ENCODE measurements at places on chromosomes 7 and 10. TPM values are rescaled to one million over a fixed set of nuclear protein-coding genes. Genes with fewer than 3 reads are reported as not detected.

- no peak overlapping the region for H3K27ac ChIP-seq
- H3K36me3 ChIP-seq: peaks cover 10% of the 10 kb centered on the region
- H3K4me3 ChIP-seq: no peak overlapping the region
- peaks cover 16% of the 10 kb centered on the region for H3K4me1 ChIP-seq
- no peak for DNase-seq
Measured at GRCh38 chr7:55502858-55503440, 69.4 kb downstream of the VOPP1 start.

DNA sequence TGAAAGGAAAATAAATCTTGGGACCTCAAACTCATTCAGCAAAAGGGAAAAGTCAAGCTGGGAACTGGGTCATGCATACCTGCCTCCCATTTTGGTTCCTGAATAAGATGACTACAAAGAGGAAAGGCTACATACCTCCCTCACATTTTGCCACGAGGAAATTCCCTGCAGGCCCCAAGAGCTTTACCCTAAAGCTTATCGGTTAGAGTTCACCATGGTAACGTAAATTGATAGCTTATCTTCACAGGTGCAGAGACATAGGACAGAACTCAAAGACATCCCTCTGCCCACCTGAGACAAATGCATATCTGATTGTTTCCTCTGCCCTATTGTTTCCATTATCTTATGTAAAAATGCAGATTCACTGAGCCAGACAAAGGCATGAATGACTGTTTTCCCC is 31.5 kb upstream of the GRB10 start:
- no peak for DNase-seq
- H3K27ac ChIP-seq: no peak overlapping the region
- H3K36me3 ChIP-seq: no peaks in the 10 kb centered on the region
- H3K4me3 ChIP-seq: no peak overlapping the region

DNA sequence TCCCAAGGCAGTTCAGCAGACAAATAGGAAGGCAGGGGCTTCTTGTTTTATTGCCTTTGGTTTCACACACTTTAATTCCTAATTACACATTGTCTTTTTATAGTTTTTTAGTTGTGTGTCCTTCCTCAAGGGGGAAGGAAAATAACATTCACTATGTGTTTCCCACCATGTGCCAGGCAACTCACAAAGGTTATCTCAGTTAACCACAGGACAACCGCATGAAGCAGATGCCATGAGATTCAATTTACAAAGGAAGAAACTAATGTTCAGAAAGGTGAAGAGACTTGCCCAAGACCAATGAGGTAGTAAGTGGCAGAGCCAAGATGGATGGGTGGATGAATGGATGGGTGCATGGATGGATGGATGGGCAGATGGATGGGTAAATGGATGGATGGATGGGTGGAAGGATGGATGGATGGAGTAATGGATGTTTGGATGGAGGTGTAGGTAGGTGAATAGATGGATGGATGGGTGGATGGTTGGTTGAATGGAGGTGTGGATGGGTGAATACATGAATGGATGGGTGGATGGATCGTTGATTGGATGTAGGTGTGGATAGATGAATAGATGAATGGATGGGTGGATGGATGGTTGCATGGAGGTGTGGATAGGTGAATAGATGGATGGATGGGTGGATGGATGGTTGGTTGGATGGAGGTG is 77.9 kb downstream of the ARHGAP22 start:
- no peak overlapping the region for H3K27ac ChIP-seq
- H3K36me3 ChIP-seq: no peaks in the 10 kb centered on the region
- H3K4me3 ChIP-seq: no peak overlapping the region

GRCh38 chr7:42574685-42575084 is 337.2 kb downstream of the C7orf25 start:
- no peaks in the 10 kb centered on the region for H3K4me1 ChIP-seq
- H3K27me3 ChIP-seq: no peaks in the 10 kb centered on the region
- H3K4me3 ChIP-seq: no peak overlapping the region
- DNase-seq: no peak
- H3K36me3 ChIP-seq: no peaks in the 10 kb centered on the region

DNA sequence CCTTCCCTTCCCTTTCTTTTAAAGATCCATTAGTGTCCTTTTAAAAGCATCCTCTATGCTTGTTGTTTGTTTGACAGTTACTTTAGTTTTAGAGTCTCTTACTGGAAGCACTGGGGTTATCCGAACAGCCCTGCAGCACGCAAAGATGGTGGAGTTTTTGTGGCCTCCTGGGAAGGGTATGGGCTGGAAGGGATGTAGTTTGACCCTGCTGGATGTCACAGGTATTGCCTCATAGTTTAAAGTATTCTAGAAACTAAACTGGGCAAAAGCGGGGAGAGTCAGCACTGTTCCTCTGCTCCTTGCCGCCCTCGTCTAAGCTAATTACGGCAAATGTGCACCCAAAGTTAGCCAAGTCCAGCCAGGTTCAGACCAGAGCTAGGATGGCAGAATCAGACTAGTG is 35.8 kb upstream of the GNAI1 start:
- H3K4me3 ChIP-seq: no peak overlapping the region
- DNase-seq: no peak
- no peak overlapping the region for H3K27ac ChIP-seq
- H3K4me1 ChIP-seq: no peaks in the 10 kb centered on the region
- peaks cover 15% of the 10 kb centered on the region for H3K27me3 ChIP-seq
- H3K36me3 ChIP-seq: no peaks in the 10 kb centered on the region

DNA sequence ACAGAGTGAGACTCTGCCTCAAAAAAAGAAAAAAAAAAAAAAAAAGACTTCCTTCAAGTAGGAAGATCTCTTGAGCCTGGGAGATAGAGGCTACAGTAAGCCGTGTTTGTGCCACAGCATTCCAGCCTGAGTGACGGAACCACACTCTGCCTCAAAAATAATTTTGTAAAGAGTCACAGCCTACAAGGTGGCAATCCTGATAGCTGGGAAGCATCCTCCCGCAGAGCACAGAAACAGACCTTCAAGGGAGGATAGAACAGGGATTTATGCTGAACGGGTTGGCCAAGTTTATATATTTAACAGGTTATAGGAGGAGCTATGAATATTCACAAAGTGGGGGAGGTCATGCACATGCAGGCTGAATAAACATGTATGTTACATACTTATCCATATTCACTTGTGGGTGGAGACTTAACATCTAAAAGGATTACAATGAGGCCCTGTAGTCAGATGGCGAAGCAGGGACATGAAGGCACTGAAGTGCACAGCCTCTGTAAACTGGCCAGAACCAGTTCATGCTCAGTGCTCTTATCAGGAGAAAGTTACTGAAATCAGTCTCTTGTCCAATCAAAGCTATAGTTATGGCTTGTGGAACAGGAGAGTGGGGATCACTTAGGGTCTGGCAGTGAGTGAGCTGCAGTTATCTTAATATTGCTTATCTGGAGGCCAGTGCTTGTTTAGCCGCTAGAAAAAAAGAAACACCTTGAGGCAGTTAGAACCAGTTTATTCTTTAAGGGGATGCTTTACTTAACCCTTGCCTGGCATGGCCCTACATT is 6.8 kb downstream of the LMBR1 start:
- no peak for DNase-seq
- H3K4me1 ChIP-seq: peaks cover 15% of the 10 kb centered on the region
- H3K27ac ChIP-seq: no peak overlapping the region
- no peak overlapping the region for H3K4me3 ChIP-seq

DNA sequence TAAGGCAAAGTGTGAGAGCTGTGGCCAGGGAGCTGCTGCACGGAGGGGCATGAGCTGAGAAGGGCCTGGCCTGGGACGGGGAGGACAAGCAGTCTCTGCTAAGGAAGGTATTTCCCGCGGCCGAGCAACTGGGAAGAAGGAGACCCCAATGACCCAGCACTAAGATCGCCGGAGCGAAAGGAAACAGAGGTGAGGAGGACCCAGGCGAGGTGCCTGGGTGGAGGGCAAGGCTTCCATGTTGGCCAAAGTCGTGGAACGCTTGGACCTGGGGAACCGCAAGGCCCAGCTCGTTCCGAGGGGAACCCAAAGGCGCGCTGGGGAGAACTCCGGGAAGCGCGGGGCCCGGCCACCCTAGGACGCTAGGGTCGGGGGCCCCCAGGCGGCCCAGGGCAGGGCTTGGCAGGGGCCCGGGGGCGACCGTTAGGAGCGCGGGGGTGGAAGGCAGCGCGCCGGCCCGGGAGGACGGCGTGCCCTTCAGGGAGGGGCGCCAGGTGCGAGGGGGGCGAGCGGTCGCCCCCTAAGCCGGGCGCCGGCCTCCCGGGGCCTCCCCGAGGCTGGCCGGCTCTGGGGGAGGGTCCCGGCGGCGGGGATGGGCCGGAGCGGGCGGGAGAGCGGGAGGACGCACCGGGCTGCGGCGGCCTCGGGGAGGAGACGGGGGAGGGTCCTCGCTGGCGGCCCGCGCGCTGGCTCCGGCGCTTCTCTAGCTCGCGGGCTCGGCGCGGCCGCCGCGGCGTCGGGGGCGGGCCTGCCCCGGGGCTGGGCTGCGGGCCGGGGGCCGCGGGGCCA is 545 bp downstream of the GIGYF1 start:
- H3K4me1 ChIP-seq: peaks cover 24% of the 10 kb centered on the region
- peak overlapping the region; percentile 96 for H3K4me3 ChIP-seq
- no peak for DNase-seq
- peaks cover 2% of the 10 kb centered on the region for H3K36me3 ChIP-seq
- peak overlapping the region; percentile 91 for H3K27ac ChIP-seq

- peak within 1 kb of the TSS; percentile 78 for H3K4me3 ChIP-seq
- H3K27ac ChIP-seq: no peak within 1 kb of the TSS
- H3K4me1 ChIP-seq: peaks cover 7% of the 10 kb centered on the region
Measured at GRCh38 chr10:122461367-122461728, at the start of gene HTRA1. HTRA1 (plus strand) TSS chr10:122461553; CDS start chr10:122461653, 100 bp downstream.

- no peak overlapping the region for H3K4me3 ChIP-seq
- no peaks in the 10 kb centered on the region for H3K27me3 ChIP-seq
- no peaks in the 10 kb centered on the region for H3K4me1 ChIP-seq
- H3K27ac ChIP-seq: no peak overlapping the region
Measured at GRCh38 chr10:68550747-68551411, 9.3 kb upstream of the TET1 start.

- no peaks in the 10 kb centered on the region for H3K36me3 ChIP-seq
- H3K4me1 ChIP-seq: no peaks in the 10 kb centered on the region
- H3K27ac ChIP-seq: no peak overlapping the region
- H3K4me3 ChIP-seq: no peak overlapping the region
- H3K27me3 ChIP-seq: no peaks in the 10 kb centered on the region
Measured at GRCh38 chr10:60125895-60126294, 219.5 kb upstream of the CCDC6 start.

- no peak overlapping the region for H3K4me3 ChIP-seq
Measured at GRCh38 chr7:34190299-34190698, 285.0 kb downstream of the BMPER start.

DNA sequence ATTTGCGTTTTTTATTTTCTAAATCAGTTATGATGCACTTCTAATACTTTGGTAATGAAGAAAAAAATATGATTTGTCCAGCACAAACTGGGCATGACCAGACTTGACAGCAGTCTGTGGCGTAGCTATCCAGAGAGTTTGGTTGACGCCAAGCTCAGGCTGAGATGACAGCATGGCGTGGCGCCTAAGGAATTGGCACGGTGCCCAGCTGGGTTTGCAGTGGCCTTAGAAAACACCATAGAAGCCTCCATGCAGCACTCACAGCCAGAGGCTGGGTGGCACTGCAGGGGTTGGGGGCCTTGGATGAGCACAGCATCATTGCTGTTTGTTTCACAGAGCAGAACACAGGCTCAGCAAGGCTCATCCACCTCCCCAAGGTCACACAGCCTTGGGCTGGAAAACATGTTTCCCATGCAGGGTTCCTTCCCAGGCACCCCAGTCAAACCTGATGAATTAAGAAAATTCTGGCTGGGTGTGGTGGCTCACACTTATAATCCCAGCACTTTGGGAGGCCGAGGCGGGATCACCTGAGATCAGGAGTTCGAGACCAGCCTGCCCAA is 88.9 kb downstream of the GTF2IRD1 start:
- H3K27me3 ChIP-seq: no peaks in the 10 kb centered on the region
- H3K27ac ChIP-seq: no peak overlapping the region
- no peak for DNase-seq
- no peaks in the 10 kb centered on the region for H3K36me3 ChIP-seq

DNA sequence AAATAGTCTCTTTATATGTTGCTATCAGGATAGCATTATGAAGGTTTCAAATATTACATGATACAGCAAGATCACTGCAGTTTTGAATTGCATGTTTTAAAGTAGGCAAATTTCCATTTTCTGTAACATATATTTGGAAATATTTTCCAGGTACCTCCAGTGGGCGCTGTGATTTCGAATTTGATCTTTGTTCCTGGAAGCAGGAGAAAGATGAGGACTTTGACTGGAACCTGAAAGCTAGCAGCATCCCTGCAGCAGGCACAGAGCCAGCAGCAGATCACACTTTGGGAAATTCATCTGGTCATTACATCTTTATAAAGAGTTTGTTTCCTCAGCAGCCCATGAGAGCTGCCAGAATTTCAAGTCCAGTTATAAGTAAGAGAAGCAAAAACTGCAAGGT is 299.0 kb downstream of the MALRD1 start:
- H3K27me3 ChIP-seq: no peaks in the 10 kb centered on the region
- no peak overlapping the region for H3K4me3 ChIP-seq
- H3K27ac ChIP-seq: no peak overlapping the region

DNA sequence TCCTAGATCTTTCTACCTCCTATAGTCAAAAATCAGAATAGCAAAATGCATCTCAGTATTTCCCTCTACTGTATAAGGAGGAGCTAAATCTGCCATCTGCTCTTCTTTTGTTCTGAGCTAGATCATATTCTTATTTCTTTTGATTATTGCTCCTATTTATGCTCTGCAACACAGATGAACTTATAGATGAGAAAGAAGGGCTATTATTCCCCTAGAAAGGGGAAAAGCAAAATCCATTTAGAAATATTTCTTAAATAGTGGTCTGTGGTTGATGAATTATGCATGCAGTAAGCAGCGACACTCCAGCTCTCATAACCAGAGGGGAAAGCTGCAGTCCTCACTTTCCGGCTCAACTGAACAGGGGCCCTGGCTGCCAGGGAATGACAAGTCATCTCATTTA is 207.3 kb upstream of the SORCS1 start:
- H3K4me3 ChIP-seq: no peak overlapping the region
- H3K36me3 ChIP-seq: no peaks in the 10 kb centered on the region

GRCh38 chr10:31920538-31920937 is 8.1 kb downstream of the ARHGAP12 start:
- H3K36me3 ChIP-seq: peaks cover 9% of the 10 kb centered on the region
- H3K4me3 ChIP-seq: no peak overlapping the region
- H3K27me3 ChIP-seq: no peaks in the 10 kb centered on the region
- no peak for DNase-seq
- H3K27ac ChIP-seq: peak overlapping the region; percentile 94

The SEMA3E gene
- total RNA-seq: not detected

The EEPD1 gene
- total RNA-seq: 2.3 TPM

The ANXA8L1 gene
- not detected for total RNA-seq

The AKR1C1 gene
- total RNA-seq: 1.0 TPM

The NEURL1 gene
- 2.0 TPM for total RNA-seq

The SMKR1 gene
- 1.3 TPM for total RNA-seq

The GAD2 gene
- total RNA-seq: not detected
